Aorta (tissue), 5 donors: ENCODE measurements at places on chromosomes 16 and 17.

GRCh38 chr16:50699326-50700159 lies 6.1 kb downstream of the NOD2 start:
- DNase-seq = peak; percentile 82
- no peaks in the 10 kb centered on the region for H3K27me3 ChIP-seq
- H3K4me1 ChIP-seq = no peaks in the 10 kb centered on the region

GRCh38 chr17:15392326-15392741 lies 50.9 kb upstream of the TEKT3 start:
- no peak for DNase-seq
- no peaks in the 10 kb centered on the region for H3K36me3 ChIP-seq
- H3K27me3 ChIP-seq = no peaks in the 10 kb centered on the region
- H3K4me3 ChIP-seq = no peak overlapping the region

GRCh38 chr16:73058221-73058615 lies 10.3 kb upstream of the ZFHX3 start:
- no peaks in the 10 kb centered on the region for H3K36me3 ChIP-seq
- H3K27me3 ChIP-seq = no peaks in the 10 kb centered on the region
- peak overlapping the region; percentile 100 for H3K27ac ChIP-seq
- peak; percentile 84 for DNase-seq
- H3K4me3 ChIP-seq = peak overlapping the region; percentile 100
- H3K4me1 ChIP-seq = no peaks in the 10 kb centered on the region

DNA sequence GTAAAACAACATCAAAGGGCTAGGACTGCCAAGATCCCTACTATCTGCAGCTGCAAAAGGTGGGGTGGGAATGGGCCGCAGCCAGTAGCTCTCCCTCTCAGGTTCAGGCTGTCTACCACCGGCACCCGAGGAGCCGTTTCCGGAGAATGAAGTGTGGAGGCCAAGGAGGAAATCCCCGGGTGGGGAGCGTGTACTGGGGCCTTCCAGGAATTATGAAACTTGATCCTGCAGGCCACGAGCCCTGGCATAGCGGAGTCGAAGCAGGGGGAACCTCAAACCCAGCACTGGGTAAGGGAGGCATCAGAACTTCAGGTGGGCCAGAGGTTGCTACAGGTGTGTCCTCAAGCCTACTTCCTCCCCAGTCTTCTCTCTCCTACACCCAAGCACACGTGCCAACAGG lies 5.1 kb downstream of the INPP5K start:
- H3K4me3 ChIP-seq = no peak overlapping the region
- no peaks in the 10 kb centered on the region for H3K27me3 ChIP-seq
- H3K36me3 ChIP-seq = no peaks in the 10 kb centered on the region

DNA sequence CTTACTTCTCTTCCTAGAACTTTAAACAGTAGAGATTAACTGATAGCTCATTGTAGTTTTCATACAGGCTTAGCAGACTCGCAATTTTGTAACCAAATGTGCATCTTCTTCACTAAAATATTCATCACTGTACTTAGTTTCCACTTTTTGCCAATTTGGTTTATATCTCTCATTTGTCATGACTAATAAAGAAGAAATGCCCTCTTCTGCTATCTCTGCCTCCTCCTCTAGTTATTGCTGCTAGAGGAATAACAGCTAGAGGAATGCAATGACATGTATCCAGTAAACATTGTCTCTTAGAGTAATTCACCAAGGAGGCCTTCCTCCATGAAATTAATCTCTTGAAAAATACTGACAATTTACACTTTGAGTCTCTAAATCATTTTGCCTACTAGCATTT lies 115.5 kb upstream of the COX10 start:
- H3K27me3 ChIP-seq = no peaks in the 10 kb centered on the region
- no peaks in the 10 kb centered on the region for H3K36me3 ChIP-seq
- H3K27ac ChIP-seq = no peak overlapping the region
- H3K4me1 ChIP-seq = no peaks in the 10 kb centered on the region

- no peaks in the 10 kb centered on the region for H3K4me1 ChIP-seq
- no peak overlapping the region for H3K27ac ChIP-seq
- no peaks in the 10 kb centered on the region for H3K27me3 ChIP-seq
- no peak overlapping the region for H3K4me3 ChIP-seq
- DNase-seq = no peak
Measured at GRCh38 chr17:50871364-50871763, 5.2 kb upstream of the TOB1 start.

GRCh38 chr16:2056681-2057407 lies 9.1 kb downstream of the TSC2 start:
- no peak for DNase-seq
- H3K36me3 ChIP-seq = peaks cover 6% of the 10 kb centered on the region
- H3K4me1 ChIP-seq = no peaks in the 10 kb centered on the region
- no peak overlapping the region for H3K27ac ChIP-seq
- no peaks in the 10 kb centered on the region for H3K27me3 ChIP-seq

GRCh38 chr16:60681043-60681442 lies 1355.2 kb downstream of the CDH8 start:
- no peak overlapping the region for H3K27ac ChIP-seq
- H3K4me1 ChIP-seq = no peaks in the 10 kb centered on the region
- no peak overlapping the region for H3K4me3 ChIP-seq

DNA sequence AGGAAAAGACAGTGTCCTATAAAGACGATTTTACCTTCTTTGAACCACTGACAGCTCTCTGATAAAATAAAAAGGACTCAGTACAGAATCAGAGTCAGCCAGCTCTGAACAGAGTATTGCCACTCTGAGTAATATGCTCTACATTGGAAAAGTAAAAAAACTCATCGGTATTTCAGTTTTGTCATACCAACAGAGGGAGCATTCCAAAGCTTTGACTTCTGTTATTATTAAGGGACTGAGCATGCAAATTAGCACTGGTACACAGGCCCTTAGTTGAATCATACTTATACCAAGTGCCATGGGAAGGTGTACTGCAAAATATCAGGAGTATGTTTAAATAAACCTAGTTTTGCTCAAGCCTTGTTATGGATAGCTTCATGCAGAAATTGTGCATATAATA lies 509.0 kb upstream of the KIF2B start:
- no peak overlapping the region for H3K27ac ChIP-seq
- no peaks in the 10 kb centered on the region for H3K36me3 ChIP-seq
- H3K4me1 ChIP-seq = no peaks in the 10 kb centered on the region
- H3K27me3 ChIP-seq = no peaks in the 10 kb centered on the region
- DNase-seq = no peak
- H3K4me3 ChIP-seq = no peak overlapping the region

GRCh38 chr16:47374629-47375028 lies 86.2 kb downstream of the ITFG1 start:
- no peak overlapping the region for H3K27ac ChIP-seq
- H3K4me1 ChIP-seq = no peaks in the 10 kb centered on the region
- DNase-seq = no peak
- H3K27me3 ChIP-seq = no peaks in the 10 kb centered on the region
- no peak overlapping the region for H3K4me3 ChIP-seq
- no peaks in the 10 kb centered on the region for H3K36me3 ChIP-seq

DNA sequence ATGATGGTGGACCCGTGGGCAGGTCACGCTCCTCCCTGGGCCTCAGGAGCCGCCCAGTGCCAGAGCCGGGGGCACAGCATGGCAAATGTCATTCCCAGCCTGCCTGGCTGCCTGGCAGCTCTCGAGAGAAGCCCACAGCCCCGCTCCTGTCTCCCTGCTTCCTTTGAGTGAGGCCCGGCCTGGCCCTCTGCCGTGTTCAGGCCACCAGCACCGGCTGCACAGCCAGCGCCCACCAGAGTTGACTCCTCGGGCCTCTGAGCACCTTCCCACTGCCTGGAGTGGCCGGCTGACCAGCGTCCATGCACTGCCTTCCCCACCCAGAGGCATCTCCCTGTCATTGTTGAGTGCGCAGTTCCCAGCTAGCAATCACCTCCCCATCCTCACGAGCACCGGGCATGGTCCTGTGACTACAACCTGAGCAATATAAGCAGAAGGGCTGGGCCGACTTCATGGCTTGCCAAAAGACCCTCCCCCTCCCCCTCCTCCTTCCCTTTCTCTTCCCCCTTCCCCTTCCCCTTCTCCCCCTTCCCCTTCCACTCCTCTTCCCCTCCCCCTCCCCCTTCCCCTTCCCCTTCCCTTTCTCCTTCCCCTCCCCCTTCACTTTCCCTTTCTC lies 11.9 kb upstream of the SLC38A10 start:
- DNase-seq = no peak
- H3K36me3 ChIP-seq = no peaks in the 10 kb centered on the region
- H3K4me3 ChIP-seq = no peak overlapping the region
- no peaks in the 10 kb centered on the region for H3K27me3 ChIP-seq

GRCh38 chr16:9062301-9062700 lies 29.1 kb upstream of the HAPSTR1 start:
- no peaks in the 10 kb centered on the region for H3K36me3 ChIP-seq
- H3K27ac ChIP-seq = no peak overlapping the region
- DNase-seq = no peak

- no peak overlapping the region for H3K27ac ChIP-seq
- H3K27me3 ChIP-seq = no peaks in the 10 kb centered on the region
- peaks cover 6% of the 10 kb centered on the region for H3K36me3 ChIP-seq
- H3K4me1 ChIP-seq = no peaks in the 10 kb centered on the region
Measured at GRCh38 chr17:67110619-67111018, 66.3 kb downstream of the CACNG1 start.

GRCh38 chr17:73998653-73999645 lies 204.5 kb upstream of the RPL38 start:
- H3K4me3 ChIP-seq = no peak overlapping the region
- peaks cover 1% of the 10 kb centered on the region for H3K4me1 ChIP-seq
- H3K36me3 ChIP-seq = no peaks in the 10 kb centered on the region
- H3K27ac ChIP-seq = no peak overlapping the region
- DNase-seq = no peak

- H3K4me1 ChIP-seq = no peaks in the 10 kb centered on the region
- no peak overlapping the region for H3K4me3 ChIP-seq
- no peaks in the 10 kb centered on the region for H3K36me3 ChIP-seq
- H3K27ac ChIP-seq = no peak overlapping the region
- no peak for DNase-seq
Measured at GRCh38 chr16:87410530-87410929, 18.4 kb downstream of the MAP1LC3B start.
